CD4-positive, alpha-beta T cell treated with Interleukin-4 for 4 hours (primary cell): ENCODE measurements at places on chromosomes 16 and 17.

DNA sequence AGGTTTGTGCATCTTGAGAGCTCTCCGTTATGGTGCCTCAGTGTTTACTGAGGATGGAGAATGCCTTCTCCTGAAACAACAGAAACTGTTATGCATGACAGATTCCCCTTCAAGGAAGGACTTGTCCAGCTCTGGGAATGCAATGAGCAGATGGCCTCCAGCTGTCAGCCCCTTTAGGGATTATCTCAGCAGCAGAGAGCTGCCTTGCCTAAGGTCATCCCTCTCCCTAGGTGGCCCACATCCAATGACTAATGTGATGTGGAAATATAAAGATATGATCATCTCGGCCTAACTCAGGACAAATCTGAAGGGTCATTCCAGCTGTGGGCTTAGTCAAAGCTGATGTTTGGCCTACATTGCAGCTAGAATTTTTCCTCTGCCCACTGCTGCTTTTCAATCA is 214.3 kb upstream of the N4BP1 start:
- DNase-seq: no peak

DNA sequence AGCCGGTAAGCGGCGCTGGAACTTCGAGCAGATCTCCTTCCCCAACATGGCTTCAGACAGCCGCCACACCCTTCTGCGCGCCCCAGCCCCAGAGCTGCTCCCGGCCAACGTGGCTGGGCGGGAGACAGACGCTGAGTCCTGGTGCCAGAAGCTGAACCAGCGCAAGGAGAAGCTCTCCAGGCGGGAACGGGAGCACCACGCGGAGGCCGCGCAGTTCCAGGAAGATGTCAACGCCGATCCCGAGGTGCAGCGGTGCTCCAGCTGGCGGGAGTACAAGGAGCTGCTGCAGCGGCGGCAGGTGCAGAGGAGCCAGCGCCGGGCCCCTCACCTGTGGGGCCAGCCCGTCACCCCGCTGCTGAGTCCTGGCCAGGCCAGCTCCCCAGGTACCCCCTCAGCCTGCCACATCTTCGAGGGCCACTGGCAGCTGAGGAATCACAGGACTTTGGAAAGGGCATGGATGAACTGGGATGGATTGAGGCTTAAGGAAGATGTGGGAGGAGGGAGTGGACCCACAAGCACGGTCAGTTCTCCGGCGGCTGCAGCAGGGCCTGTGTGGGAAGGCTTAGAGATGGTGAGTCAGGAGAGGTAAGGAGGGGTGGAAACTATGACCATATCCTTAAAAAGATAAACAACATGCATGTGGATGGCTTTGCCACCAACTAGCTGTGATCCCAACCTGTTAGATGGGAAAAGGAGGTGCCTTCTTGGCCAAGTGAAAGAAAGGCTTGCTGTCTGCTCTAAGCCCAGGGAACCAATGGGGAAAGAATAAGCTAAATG is 3.4 kb upstream of the LLGL2 start:
- no peak for DNase-seq

DNA sequence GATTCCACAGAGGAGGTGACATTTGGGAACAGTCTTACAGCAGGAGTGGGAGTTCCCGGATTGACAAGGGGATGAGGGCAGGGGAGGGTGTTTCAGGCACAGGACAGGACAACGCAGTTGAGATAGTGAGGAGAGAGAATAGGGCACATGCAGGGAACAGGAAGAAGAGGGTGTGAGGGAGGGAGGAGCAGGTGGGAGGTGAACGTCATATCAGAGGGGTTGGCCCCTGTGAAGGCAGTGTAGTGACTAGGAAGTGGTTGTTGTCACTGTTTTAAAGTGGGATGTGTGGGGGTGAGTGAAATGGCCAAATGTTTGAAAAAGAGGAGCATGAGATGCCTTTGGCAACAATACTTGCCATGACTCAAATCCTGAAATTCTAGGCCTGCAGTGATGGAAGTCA is 12.2 kb downstream of the PRKCB start:
- peak; percentile 46 for DNase-seq

- DNase-seq: no peak
These were observed 1.9 kb downstream of the PPP4C start for GRCh38 chr16:30077656-30078055.

- no peak for DNase-seq
These were observed 548 bp upstream of the KRTAP4-11 start for GRCh38 chr17:41118721-41119120.

DNA sequence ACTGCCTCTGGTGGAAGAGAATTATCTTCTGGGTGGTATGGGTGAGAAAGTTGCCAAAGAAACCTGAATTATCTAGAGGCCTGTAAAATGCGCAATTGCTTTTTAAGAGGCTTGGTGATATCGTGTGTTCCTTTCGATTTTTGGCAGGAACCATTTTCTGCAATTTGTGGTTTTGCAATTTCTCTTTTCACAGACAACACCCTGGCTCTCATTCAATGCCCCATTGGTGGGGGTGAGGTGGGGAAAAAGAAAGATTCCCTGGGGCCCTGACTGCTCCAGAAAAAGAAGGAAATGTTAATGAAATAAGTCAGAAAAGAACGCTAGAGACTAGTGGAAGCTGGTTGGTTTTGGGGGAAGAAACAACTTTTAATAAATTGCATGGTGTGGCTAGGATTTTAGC is 77.4 kb downstream of the ANKFN1 start:
- DNase-seq: no peak

DNA sequence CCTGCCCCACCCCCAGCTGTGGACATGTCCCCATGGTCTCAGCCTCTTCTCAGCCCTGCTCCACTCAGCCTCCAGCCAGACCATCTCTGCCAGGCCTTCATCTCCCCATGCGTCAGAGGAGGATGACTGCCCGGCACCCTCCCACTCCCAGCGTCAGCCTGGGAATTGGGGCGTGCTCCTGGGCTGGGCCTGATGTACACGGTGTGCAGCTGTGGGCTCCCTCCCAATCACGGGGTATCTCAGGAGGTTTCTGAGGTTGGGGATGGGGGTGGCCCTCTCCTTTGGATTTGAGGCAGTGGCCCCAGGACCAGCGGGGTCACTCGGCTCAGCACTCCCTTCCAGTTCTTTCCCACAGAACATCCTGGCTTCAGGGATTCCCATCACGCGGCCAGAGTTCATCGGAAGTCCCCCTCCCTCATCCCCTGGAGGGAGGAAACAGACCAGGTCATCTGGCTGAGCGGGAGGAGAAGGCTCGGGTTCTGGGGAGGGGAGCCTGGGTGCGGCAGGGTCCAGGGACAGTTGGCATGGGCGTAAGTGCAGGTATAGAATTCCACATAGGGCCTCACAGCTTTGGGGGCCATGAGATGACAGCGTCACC is 36.9 kb downstream of the SOCS3 start:
- DNase-seq: no peak

GRCh38 chr17:18195246-18195645 is 11.6 kb downstream of the ALKBH5 start:
- no peak for DNase-seq

DNA sequence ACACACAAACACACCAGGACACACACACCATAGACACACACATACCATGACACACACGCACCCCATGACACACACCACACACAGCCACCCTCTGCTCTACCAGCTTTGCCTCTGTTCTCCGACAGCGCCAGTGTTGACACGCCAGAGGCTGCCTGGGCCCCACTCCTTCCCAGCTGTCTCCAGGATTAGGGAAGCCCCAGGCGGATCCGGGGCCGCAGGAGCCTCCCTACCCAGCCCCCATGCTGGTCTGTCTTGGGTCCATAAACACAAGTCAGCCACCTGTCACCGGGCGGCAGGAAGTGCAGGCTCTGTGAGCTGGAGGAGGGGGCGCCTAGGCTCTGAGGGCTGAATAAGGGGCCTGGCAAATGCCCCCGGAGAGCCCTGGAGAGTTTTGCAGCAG is 10.5 kb downstream of the TBC1D16 start:
- no peak for DNase-seq

DNA sequence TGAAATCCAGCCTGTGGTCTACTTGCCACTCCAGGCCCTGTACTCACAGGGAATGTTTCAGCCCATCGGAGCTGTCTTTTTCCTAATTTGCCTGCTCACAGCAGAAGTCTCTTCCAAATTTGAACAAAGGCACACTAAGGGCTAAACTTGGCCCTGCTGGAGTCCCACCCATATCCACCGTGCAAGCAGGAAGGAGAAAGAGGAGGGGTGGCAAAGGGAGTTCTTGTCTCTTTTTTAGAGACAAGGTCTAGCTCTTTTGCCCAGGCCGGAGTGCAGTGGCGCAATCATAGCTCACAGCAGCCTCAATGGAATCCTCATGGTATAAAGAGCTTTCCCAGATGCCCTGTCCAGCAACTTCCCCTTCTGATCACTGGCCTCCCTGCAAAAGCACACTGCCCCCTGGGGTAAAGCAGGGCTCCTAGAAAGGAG is 2.7 kb upstream of the PRM1 start:
- DNase-seq: no peak

DNA sequence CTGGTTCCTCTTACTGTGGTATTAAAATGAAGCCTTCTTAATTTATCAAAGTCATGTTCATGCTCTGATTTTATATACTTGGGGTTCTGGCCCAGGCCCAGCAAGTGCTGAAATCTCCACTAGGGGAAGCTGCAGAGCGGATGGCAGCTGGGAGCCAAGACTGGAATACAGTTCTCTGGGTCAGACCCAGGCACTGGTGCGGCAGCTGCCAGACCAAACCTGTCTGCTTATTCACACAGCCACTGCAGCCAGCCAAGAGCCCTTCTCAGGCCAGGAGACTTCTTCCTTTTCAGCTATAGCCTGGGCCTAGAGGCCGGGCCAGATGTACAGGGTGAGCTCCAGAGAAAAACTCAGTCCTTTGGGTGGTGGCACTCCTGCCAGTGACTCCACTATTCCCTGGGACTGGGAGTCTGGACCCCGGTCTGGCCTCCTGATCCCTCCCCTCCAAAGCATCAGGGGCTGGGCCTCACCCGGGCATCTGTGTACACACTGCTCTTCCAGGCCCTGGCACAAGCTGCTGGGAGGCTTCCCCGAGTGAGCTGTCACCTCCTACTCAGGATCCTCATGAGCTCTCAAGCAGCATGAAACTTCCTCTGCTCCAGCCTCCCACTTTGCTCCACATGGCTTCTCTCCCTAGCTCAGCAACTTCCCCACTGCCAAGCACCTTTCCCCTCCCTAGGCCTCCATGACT is 24.4 kb downstream of the ATP6V0D1 start:
- no peak for DNase-seq

GRCh38 chr16:84825896-84826557 is 6.2 kb downstream of the CRISPLD2 start:
- no peak for DNase-seq

- DNase-seq: peak; percentile 62
These were observed 18.7 kb upstream of the ADGRG1 start for GRCh38 chr16:57609541-57610401.

DNA sequence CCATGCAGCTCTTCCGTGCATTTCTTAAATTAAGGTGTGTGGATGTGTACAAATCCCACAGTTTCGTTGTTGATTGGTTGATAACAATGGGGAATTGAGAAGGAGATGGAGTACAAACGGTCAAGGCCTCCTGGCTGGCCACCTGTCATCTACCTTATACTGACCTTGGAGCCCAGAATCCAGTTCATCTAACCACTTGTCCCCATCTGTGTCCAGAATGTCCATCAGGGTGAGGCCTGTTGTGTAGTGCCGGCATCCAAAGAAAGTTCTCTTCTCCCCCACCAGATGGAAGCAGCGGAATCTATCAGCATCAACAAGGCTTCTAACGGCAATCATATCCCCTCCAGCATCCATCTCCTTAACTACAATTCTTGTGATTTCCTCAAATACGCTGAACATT is 1.5 kb downstream of the GSDMB start:
- no peak for DNase-seq

DNA sequence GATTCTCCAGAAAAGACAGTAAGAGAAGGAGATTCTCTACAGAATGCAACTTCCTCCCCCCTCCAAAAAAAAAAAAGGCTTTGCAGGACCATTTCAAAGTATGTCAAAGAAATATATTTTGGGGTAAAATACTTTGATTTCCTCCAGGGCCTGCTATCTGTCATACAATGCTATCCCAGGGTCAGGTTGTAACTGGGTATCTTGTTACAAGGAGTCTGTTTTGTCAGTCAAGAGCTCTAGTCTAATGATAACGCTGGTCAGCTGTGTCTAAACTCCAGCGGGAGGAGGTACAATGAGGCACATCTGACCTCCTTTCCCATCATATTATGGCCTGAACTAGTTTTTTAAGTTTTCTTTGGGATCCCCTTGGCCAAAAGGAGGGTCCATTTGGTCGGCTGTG is 408.4 kb upstream of the CDH5 start:
- DNase-seq: no peak

DNA sequence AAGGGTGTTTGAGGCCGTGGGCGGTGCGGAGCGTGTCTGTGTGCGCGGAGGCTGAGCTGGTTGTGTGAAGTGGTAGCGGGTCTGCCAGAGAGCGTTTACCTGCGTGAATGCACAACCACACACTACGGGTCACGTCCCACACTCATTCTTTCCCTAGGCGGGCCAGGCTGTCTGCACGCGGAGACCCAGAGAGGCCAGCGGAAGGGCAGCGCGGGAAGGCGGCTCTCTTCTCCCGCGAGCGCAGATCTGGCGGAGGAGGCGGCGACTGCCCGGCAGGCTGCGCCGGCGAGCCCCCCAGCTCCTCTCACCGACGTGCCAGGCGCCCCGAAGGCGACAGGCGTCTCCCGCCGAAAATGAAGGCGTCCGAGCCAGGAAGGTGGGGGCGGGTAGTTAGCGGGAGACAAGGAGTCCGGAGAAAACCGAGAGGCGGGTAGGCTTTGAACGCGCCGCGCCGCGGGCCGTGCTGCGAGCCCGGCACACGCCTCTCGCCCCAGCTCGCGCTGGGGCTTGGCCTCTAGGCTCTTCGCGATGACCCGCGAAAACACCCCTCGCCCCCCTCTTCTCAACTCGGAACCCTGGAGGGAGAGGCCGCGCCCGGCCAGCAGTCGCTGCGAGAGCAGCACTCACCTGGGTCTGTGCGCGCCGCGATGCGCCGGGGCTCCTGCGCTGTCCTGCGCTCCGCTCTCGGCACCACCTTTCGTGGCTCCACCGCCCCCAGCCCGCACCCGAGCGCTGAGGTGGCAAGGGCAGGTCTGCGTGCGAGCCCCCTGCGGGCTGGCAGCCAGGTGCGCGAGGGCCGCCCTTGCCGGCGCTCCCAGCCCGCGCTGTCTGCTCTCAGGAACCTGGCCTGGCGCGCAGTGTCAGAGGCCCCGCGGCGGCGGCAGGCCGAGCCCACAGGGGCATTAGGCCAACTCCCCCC is 2.0 kb upstream of the FOXF1 start:
- no peak for DNase-seq

DNA sequence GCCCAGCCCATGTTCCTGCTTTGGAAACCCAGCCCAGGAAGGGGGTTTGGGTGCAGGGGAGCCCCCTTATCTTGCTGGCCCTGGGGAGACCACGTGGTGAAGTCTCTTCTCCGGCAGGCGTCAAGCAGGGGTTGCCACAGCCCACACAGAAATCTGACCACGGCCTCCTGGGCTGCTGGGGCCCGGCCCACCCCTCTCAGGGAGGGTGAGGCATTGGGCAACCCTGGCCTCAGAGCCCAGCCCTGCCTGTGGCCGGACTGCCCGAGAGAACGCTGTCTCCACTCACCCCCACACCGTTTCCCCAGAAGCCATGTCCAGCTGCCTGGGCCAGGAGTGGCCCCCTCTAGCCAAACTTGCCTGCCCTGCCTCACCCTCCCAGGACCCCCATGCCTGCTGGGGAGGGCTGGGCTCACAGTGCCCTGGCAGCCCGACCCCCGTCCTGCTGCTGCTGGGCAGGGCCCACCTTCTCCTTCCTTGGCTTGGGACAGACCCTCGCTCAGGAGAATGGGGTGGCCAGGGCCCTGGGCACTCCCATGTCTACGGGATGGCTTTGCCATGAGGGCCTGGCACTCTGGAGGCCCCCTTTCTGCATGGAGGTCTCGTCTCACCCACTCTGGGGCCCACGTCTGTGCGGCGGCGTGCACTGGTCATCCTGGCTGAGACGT is 6.7 kb downstream of the RPUSD1 start:
- DNase-seq: no peak
